ENCODE measurements at places on chromosomes 5 and 9. TPM values are rescaled to one million over a fixed set of nuclear protein-coding genes. Genes with fewer than 3 reads are reported as not detected.

DNA sequence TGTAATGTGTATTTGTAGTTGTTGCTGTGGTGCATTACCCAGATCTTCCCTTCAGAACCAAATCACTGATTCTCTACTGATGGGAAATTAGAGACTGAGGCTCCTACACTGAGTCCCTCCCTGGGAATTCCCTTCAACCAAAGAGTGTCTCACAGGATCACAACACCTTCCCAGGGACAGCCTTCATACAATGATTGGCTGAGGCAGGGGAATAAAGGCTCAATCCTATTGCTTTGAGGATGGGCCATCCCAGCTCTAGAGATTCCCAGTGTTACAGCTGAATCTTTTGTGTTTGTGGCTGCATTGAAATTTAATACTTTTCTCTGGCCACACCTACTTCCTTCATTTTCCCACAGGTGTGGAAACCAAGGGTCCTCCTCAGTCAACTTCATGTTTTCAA is 96.4 kb upstream of the ELL2 start:
- no peak for DNase-seq

DNA sequence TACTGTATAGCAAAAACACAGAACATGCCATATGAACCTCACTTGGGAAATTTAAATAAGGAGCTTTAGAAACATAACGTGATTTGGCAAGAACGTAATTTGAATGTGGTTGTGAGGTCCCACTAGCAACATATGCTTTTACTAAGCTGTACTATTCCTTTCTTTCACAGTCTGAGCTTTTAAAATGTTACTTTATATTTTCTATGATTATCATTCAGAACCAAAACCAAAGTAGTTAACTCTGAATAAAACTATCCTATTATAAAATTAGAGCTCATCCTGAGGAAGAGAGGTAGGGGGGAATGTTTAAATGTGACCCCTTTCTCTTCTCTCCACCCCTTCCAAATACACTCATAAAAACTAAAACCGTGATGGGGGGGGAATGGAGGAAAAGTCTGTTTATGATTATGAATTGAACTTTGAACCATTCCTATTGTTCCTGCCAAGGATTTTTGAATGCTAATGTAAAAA is 435.7 kb downstream of the NFIB start:
- DNase-seq = no peak

- no peak for DNase-seq
Measured at GRCh38 chr9:33780276-33780675, 15.1 kb upstream of the PRSS3 start.

The SEC16A gene
- total RNA-seq = 102 TPM
